ENCODE measurements at places on chromosomes 6 and 20.

DNA sequence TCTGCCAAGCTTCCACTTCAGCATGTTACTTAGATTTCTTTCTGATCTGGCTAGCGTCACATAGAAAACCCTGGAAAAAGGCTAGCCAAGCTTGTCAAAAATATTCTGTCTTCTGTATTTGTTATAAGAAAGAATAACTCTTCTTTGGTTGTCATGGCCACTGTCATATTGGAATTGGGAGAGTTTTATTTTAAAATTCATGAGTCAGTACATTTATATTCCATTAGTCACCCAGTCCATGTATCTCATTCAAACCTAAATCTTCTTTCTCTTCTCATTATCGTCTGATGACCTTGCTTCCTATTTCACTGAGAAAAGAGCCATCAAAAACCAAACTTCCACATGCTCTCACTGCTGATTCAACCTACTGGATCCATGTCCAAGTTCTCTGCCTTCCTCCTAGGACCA lies 65.7 kb downstream of the EPM2A start:
- no peak for DNase-seq

GRCh38 chr6:17179530-17180073 lies 77.8 kb downstream of the STMND1 start:
- DNase-seq: no peak

DNA sequence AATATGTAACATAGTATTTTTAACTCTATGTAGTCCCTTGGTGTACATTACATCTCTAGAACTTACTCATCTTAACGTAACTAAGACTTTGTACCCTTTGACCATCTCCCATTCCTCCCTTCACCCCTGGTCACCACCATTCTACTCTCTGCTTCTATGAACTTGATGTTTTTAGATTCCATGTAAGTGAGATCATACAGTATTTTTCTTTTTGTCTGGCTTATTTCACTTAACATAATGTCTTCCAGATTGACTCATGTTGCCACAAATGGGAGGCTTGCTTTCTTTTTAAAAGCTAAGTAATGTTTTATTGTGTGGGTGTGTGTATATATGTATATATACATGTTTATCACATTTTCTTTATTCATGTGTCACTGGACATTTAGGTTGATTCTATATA lies 55.8 kb downstream of the TMEM200A start:
- DNase-seq: no peak

- DNase-seq: no peak
These were observed 162.7 kb downstream of the LY86 start for GRCh38 chr6:6751266-6751596.

DNA sequence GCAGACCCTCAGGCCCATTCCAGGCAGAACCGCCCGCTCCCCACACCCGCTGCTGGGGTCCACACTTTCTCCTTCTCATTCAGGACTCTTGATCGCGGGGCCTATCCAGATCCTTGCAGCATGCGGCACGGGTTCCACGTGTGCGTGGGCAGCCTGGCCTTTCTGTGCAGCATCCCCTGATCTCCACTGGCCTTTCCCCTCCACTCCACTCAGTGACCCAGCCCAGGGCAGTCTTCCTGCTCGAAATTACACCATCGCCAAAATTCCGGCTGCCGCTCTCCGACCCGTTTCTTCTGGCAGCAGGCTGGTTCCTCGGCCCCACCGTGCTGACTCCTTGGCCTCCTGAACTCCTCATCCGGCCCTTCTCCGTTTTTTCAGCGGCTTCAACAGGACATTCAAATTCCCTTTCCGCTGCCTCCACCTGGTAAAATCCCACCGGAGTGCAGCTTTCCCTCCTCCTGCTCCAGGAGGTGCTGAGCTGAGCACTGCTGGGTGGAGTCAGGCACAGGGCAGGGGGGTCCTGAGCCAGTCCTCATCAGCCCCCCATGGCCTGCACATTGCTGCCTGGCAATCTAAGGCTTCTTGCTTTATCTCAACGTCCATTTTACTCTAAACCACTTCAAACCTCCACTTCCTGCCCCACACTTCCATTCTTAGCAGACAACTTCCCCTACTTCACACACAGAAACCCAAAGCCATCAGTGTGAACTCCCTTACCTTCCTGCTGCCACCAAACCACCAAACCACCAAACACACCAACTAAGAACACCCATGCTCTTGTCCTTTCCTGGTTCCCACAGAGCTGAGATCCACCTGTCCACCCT lies 9.0 kb downstream of the SFT2D1 start:
- DNase-seq: peak; percentile 74

GRCh38 chr6:5287205-5287965 lies 26.1 kb downstream of the FARS2 start:
- no peak for DNase-seq

- no peak for DNase-seq
These were observed 1.3 kb downstream of the CDYL start for GRCh38 chr6:4777394-4777935.

GRCh38 chr6:146905181-146905704 lies 299.0 kb upstream of the STXBP5 start:
- no peak for DNase-seq

DNA sequence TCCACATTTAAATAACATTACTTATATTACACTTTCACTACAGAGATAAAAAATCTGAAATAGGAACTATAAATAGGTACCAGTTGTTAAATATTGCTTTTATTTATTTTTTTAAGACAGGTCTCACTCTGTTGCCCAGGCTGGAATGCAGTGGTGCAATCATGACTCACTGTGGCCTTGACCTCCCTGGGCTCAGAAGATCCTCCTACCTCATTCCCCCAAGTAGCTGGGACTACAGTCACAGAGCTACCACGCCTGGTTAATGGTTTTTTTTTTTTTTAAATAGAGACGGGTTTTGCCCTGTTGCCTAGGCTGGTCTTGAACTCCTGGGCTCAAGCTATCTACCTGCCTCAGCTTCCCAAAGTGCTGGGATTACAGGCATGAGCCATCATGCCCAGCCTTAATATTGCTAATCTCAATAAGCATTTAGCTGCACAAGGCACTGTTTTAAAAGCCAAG lies 17.3 kb downstream of the EEF1E1 start:
- no peak for DNase-seq

GRCh38 chr20:34066476-34067090 lies 45.5 kb downstream of the EIF2S2 start:
- DNase-seq: no peak

DNA sequence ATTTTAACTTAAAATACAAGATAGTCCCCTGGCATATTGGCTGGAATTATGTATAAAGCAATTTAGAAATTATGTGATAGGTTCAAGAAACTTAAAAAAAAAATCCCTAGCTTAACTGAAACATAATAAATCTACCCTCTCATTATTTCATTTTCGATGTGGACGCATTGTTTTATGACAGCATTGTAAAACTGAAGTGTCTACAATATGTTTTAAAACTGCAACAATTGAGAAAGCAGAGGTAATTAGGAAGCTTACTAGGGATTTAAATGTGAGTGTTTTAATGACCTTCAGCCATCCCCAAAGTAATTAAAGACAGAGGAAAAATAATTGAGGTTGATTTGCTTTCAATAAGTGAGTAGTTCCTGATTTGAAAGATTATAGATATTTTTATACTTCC lies 776.0 kb downstream of the TBC1D32 start:
- no peak for DNase-seq

- DNase-seq: no peak
These were observed 8.3 kb downstream of the KIF3B start for GRCh38 chr20:32285621-32286371.

DNA sequence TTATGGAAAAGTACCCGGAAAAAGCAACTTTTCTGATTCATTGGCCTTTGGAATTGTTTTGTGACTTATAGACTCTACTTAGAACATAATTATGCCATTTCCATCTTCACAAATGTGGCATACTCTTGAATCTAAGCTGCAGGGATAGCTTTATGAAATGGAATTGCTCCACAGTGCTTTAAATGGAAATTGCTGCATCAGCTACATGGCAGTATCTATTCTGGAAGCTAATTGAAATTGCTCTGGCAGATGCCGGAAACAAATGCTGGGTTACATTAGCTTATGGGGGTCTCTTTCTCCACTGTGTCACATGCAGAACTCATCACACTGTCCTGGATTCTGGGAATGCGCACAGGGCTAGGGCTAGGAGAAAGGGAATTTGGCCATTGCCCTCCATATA lies 108.9 kb downstream of the SAMD5 start:
- no peak for DNase-seq

DNA sequence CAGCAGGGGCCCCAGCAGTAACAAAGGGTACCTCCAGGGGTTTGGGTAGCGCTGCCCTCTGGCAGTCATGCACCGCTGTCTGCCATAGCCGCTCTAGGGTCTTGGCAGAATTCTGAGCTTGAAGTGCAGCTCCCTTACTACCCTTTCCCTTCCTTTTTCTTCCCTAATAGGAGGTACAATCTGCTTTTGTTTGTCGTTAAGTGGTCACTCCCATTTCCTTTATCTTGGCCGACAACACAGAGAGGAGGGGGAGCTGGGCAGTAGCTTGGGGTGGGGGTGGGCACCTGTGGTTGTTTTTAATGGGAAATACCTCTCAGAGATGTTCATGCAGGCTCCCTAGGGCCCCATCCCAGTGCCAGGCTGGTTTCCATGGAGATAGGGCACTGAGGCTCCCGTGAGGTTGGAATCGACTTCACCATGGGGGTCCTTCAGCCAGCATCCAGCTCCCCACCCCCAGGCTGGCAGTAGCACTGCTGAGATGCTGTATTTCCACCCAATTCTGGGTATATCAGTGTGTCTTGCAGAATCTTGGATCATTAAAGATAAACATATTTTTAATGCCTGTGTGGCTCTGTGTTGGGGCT lies 18.6 kb downstream of the CCDC167 start:
- DNase-seq: no peak

DNA sequence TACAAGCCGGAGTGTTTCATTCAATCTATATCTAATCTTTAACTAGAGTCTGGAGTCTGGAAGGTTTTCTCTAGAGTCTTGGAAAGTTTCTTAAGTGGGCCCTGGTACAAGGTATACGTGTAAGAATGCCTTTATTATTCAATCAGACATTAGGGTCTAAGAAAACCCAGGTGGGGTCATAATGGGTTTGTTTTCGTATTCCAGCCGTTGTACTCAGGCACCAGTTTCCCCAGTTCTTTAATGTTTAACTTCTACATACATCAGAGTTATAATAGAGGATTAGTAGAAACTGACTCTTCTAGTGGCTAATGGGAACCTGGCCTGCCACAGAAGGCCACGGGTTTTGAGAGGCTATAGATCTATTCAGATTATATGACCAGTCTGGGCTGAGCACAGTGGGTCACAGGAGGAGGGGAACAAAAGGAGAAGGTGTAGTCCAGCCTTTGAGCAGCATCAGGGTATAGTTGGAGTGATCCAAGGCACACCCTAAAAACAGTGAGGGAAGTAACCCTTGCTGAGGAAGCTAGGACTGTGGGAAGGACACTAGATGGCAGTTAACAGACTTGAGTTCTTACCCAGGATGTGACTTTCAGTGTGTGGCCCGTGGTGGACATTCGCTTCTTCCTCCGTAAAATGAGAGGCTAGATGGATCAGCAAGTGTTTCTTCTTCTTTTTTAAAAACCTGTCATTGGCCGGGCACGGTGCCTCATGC lies 15.5 kb downstream of the FAM83B start:
- no peak for DNase-seq

DNA sequence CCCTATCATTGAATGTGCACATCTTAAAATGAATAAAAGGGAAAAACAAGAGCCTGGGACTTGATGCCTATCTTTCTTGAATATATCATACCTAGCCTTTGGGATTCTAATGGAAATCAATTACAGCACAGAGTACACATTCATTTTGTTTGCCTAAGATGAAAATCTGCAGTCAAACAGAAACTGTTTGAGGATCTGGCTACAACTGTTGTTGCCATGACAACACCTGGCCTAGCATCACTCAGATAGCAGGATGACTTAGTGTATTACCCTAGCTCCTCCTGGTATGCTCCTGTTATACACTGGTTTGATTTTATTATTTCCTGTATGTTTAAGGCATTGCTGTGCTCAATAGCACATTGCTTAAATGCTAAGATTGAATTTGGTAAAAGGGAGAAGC lies 71.5 kb upstream of the LAMP5 start:
- no peak for DNase-seq

DNA sequence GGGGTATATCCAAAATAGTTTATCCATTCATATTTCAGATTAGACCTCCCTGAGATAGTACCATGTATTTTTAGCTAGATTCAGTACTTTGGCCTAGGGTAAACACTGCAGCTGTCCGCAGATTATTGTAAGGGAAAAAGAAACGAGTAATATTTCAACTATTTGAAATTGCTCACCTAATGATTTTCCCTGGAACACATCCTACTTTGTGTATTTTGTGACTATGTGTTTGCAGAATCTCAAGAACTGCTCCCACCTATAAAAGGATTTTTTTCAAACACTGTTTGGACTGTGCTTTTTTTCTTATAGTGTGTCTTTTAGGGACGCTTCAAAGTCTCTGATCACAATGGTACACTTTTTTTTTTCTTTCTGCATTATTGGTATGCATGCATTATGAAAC lies 42.3 kb downstream of the RGS17 start:
- no peak for DNase-seq

GRCh38 chr6:80457439-80457933 lies 351.0 kb downstream of the BCKDHB start:
- no peak for DNase-seq

- no peak for DNase-seq
These were observed 11.3 kb downstream of the TULP4 start for GRCh38 chr6:158323561-158323958.

- no peak for DNase-seq
These were observed 65.6 kb upstream of the IFNGR1 start for GRCh38 chr6:137284811-137285110.

DNA sequence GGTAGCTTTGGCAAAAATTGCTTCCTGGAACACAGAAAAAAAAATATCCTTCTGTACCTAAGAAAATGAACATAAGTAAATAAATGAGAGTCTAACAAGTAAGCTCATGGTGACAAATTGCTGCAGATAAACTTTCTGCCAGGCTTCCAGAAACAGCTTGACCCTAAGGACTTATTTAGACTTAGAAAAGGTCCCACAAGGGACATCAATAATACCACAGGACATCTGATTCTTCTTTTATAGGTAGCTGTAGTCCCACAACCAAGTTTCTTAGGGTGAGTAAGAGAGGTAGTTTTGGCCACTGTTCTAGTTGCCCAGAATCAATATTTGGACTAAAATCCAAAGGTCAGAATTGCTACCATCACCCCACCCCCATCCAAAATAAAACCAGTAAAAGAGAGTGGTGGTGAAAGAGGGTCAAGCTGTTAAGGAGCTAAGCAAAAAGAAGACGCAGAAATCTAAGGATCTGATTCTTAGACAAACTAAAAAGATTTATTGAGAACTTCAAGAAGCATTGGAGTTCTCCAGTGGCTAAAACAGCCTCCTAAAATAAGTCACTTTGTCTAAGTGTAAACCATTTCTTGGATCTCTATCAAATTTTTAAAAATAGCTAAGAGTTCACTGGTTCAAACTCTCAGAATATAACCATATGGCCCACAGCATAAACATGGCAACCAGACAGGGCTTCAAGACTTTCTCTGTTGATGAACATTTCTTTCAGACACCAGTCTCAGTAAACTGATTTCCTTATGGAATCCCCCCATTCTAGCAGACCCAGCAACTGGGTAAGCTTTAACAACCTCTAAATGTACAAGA lies 180.6 kb downstream of the PTPRK start:
- no peak for DNase-seq
